ENCODE measurements at places on chromosomes 4 and X. TPM values are rescaled to one million over a fixed set of nuclear protein-coding genes. Genes with fewer than 3 reads are reported as not detected.

The MAGEE2 gene
- not detected for total RNA-seq

The ASB9 gene
- 24.5 TPM for total RNA-seq

The ALAS2 gene
- total RNA-seq, result not detected

The TIGD4 gene
- 1.8 TPM for total RNA-seq

The CENPE gene
- total RNA-seq, result 22.4 TPM

The SHISA3 gene
- total RNA-seq, result 0.58 TPM

The ARHGEF38 gene
- 0.02 TPM for total RNA-seq

The LUZP4 gene
- not detected for total RNA-seq

The ANXA3 gene
- total RNA-seq, result 117 TPM

The RGN gene
- not detected for total RNA-seq

The TENM3 gene
- 13.8 TPM for total RNA-seq

The GPR173 gene
- 1.2 TPM for total RNA-seq

The FAM114A1 gene
- 46.8 TPM for total RNA-seq

The CC2D2A gene
- 12.2 TPM for total RNA-seq

The ALB gene
- not detected for total RNA-seq

The PRDM5 gene
- total RNA-seq, result 10.0 TPM

The PASD1 gene
- total RNA-seq, result not detected

The TADA2B gene
- 4.6 TPM for total RNA-seq

The CXCL1 gene
- total RNA-seq, result 527 TPM

The IQSEC2 gene
- total RNA-seq, result 15.6 TPM

The CYTL1 gene
- total RNA-seq, result not detected

The PDZD11 gene
- 77.6 TPM for total RNA-seq

The CRMP1 gene
- total RNA-seq, result 0.07 TPM

The ARAP2 gene
- total RNA-seq, result 7.9 TPM

The TMPRSS11D gene
- total RNA-seq, result not detected

The TCEAL4 gene
- total RNA-seq, result 104 TPM
